ENCODE measurements at places on chromosomes 3 and 15.

DNA sequence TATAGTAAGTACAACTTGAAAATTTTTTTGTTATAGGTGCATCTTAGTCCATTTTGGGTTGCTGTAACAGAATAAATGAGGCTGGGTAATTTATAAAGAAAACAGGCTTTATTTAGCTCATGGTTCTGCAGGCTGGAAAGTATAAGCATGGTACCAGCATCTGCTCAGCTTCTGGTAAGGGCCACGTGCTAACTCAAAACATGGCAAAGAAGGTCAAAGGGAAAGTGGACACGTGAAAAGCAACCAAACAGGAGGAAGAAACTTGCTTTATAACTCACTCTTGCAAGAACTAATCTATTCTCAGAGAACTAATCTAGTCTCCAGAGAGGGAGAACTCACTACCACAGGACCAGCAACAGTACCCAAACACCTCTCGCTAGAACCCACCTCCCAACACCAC is 9.1 kb downstream of the HDGFL3 start:
- no peak for DNase-seq

DNA sequence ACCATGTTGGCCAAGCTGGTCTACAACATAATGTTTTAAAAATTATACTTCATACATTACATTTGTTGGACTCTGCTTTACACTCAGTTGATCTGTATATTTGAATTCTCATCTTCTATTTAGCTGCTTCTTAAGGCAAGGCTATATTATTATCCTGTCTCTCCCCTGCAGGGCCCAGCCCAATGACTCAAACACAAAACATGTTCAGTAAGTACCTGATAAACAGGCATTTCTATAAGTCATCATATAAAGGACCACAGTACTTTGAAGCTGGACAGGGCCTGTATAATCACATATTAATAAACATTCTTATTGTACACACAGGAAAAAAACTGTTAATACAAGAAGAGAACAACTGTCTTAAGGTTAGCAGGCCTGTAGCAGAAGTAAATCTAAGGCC is 36.2 kb downstream of the NGLY1 start:
- no peak for DNase-seq

DNA sequence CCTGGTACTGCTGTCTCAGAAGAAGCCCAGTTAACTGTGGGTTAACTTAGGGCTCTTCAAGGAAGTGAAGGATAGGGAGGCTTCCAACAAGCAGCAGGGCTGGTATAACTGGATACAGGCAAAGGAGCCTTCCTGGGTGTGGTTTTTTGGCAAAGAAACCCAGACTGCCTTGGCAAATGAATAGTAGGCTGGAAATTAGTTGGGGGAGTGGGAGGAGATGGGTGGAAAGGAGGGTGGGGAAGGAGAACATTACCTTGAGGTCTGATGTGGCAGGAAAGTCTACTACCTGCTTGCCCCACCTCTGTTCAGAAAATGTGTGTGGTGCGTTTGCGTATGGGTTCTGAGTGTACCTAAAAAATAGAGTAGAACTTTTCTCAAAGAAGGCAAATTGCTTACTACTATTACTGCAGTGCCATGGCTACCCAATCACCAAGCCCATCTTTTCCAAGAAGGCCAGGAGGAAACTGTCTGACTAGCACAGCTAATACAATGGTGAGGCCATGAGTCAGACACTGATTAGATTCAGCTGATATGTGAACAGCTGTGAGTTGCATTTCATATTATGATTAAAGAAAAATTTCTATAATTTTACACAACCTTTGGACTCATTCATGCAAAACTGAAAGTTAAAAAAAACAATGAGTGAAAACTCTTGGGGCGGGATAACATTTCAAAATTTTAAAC is 55.2 kb downstream of the SPTSSB start:
- no peak for DNase-seq

- no peak for DNase-seq
Observed at GRCh38 chr3:46733026-46733800, 15.5 kb upstream of the PRSS50 start.

- no peak for DNase-seq
Observed at GRCh38 chr15:38207621-38208020, 45.0 kb upstream of the SPRED1 start.

DNA sequence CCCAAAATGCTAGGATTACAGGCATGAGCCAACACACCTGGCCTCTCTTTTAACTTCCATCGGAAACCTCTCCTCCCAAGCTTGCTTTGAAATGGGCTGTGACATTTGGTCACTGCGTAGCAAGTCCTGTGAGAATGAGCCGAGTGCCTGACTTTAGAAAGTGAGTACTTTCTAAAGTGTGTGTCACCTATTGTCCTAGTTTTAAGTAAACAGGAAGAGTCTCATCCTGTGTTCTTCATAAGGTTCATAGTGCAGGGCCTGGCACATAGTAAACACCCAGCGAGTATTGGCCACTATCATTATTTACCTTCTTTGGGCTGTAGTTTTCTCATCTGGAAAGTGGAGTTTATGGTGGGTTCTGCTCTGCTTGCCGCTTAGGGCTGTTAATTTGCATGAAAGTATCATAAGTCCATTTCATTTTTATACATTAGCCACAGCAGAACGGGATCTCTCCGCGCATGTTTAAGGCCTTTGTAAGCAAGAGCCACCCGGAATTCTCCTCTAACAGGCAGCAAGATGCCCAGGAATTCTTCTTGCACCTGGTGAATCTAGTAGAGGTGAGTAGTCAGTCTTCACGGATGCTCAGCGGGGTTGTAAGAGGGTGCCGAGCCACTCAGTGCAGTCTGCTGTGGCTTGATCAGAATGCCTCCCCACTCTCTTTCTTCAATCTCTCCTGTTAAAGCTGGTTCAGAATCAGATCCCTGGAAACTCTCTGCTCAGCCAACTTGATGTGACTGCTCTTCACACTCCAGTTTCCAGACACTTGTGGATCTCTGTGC is 87.2 kb downstream of the USP13 start:
- DNase-seq = no peak

GRCh38 chr15:91652610-91653207 is 200.8 kb upstream of the SLCO3A1 start:
- no peak for DNase-seq

- no peak for DNase-seq
Observed at GRCh38 chr3:14789640-14790285, 29.0 kb upstream of the FGD5 start.

- DNase-seq = no peak
Observed at GRCh38 chr3:136957751-136958288, at the start of gene IL20RB. Gene IL20RB (plus strand): TSS chr3:136957983. CDS start chr3:136958114, 131 bp downstream.

DNA sequence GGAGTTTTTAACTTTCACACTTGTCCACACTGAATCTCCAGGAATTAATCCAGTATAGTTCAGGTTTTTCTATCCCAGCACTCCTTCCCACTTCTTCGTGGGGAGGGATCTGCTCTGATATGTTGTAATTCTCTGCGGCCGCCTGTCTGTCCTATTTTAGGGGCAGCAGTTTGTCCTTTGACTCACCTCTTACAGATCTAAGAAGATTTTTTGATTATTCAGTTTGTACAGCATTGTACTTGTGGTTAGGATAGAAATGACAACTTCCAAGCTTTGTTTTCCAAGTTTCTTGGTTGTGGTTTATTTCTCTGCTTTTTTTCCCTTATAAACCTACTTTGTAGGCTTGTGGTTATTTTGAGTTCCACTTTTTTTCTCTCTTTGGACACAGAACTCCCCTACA is 601.7 kb downstream of the SI start:
- DNase-seq = no peak

GRCh38 chr3:16265455-16265786 is 409 bp downstream of the OXNAD1 start:
- DNase-seq = no peak

DNA sequence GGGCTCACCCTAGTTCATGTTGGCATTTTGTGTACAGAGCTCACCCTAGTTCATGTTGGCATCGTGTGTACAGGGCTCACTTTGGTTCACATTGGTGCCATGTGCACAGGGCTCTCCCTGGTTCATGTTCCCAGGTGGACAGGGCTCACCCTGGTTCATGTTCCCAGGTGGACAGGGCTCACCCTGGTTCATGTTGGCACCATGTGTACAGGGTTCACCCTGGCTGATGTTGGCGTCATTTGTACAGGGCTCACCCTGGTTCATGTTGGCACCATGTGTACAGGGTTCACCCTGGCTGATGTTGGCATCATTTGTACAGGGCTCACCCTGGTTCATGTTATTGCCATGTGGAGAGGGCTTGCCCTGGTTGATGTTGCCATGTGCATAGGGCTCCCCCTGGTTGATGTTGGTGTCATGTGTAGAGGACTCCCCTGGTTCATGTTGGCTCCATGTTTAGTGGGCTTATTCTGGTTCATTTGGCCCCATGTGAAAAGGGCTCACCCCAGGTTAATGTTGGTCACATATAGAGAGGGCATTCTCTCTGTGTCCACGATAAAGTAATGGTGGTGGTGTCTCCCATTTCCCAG is 31.7 kb upstream of the NR2C2 start:
- no peak for DNase-seq

- DNase-seq = no peak
Observed at GRCh38 chr3:164004205-164004604, 1074.1 kb downstream of the SI start.

DNA sequence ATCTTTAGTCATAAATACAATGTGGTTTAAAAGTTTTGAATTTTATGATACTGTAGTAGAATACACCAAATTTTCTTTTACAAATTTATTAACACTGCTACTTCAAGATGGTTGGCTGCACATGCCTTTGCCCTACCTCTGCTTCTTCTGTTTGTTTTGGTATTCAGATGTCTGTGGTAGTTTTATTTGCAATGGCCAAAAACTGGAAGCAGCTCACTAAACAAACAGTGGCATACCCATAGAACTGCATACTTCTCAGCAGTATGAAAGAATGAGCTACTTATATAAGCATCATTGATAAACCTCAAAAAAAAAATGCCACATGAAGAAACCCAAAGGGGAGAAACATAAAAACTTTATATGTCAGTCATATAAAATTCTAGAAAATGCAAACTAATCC is 19.5 kb downstream of the ARIH2 start:
- no peak for DNase-seq

GRCh38 chr3:61141227-61141626 is 110.0 kb downstream of the FHIT start:
- no peak for DNase-seq

DNA sequence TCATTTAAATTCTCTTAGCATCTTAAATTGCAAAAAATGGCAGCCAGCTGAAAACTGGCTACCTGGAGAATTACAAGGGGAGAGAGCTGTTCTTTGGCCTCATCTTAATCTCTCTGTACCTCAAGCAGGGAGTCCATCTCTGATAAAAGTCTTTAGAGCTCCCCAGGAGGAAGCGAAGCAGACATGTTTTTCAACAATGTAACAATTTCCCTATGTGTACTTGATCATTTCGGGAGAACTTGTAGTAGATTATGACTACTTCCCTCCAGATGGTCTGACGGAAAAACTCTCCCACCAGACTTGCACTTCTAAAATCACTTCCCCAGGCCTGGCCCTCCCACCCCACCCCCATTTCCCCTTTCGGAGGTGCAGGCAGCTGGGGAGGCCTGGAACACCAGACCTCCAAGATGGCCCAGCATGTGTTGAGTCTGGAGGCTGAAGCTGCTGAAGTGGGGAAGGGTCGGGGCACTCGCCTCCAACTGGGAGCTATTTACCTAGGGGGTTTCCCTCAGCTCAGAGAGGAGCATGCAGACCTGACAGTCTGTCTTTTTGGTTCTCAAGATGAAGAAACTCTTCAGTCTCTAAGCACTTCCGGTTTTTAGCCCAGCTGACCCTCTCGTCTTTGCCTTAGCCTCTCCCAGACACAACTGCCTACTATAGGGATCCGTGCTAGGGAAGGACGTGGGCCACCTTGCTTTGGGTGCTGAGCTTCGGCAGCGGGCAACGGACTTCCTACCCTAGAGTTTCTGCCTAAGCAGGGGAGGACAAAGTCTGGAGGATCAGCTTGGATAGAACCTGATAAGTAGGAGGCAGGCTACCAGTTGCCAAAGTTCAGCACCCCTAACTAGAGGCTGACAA is 164.0 kb upstream of the TBL1XR1 start:
- DNase-seq = no peak

- DNase-seq = no peak
Observed at GRCh38 chr3:27758083-27758482, 36.0 kb upstream of the EOMES start.

GRCh38 chr3:79490165-79491028 is 277.4 kb downstream of the ROBO1 start:
- no peak for DNase-seq

DNA sequence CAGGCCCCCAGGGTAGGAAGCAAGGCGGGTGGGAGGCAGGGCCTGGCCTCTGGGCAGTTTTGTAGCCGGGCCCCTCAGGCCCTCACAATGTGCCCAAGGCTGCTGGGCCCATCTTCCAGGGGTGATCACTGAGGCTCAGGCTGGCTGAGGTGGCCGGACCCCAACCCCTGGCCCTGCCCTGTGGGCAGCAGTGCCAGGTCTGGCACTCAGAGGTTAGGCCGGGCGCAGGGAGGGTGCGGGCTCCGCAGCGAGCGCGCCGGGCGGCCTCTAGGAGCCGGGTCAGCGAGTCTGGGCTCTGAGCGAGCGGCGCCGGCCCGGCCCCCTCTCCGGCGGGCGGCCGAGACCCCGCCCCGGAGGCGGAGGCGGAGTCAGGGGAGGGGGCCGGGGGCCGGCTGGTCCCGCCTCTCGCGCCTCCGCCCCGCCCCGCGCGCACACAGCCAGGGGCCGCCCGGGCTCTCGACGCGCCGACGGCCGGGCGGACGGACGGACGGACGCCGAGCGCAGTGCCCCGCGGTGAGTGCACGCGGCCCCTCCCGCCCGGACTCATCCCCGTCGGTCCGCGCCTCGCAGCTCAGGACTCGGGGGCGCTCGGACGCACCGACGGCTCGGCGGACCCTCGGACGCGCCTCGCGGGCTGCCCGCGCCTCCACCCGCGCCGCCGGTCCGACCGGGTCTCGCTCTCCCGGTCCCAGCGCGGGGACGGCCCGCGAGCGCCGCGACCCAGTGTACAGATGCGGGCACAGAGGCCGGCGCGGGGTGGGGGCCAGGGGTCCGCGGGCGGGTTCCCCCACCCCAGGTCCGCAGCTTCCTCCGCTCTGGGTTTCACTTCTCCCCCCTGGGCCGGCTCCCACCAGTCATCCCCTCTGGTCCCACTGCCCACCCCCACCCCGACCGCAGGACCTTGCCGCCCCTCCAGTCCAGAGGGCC is at the start of gene FBLN2:
Gene FBLN2, plus strand, starts transcription at position 430 of the 927 bp plus-strand sequence. CDS start 21,231 bp downstream, outside the sequence.
- no peak for DNase-seq

- no peak for DNase-seq
Observed at GRCh38 chr15:95279277-95280019, 1048.1 kb downstream of the MCTP2 start.

- no peak for DNase-seq
Observed at GRCh38 chr15:98657721-98658120, 9.4 kb downstream of the IGF1R start.

- no peak for DNase-seq
Observed at GRCh38 chr3:43246976-43247375, 39.4 kb upstream of the SNRK start.

Data from nucleus accumbens (tissue), 56 donors.